ENCODE measurements at places on chromosomes 2 and 18. TPM values are rescaled to one million over a fixed set of nuclear protein-coding genes. Genes with fewer than 3 reads are reported as not detected.

Gene ADD2
- 6.0 TPM for polyA plus RNA-seq

Gene GRB14
- polyA plus RNA-seq = 62.5 TPM

Gene DHRS9
- 0.68 TPM for polyA plus RNA-seq

DNA sequence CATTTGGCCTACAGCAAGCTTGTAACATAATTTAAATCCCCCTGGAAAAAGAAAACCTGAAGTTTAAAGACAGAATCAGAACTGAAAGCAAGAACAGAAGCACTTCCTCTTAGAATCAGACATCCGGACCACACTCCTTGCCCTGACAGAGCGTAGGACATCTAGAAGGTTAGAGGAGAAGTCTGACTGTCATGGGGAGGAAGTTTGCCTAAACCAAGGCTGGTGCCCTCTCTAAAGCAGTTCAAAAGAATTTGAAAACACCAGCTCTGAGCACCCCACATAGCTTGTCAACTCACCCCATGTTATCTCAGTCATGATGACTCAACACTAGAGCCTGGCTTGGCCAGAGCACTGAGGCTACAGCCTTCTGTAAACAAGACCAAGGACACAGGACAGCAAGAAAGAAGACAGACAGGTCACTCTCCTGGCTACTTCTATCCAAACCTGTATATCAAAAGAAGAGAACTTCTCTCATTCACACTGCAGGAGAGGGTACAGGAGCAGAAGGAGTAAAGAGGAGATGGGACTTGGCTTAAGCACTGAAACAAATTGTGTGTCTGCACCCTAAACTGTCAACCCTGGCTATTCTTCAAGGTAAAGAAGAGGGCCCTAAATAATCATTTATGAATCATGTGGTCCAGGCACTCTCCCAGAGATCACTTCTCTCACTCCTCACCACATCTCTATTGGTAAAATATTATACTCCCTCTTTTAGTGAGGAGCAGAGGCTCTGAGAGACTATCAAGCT is 198.6 kb downstream of the MEMO1 start:
- no peak for DNase-seq

- no peak for DNase-seq
Observed at GRCh38 chr2:233015019-233015645, 2.1 kb upstream of the NGEF start.

DNA sequence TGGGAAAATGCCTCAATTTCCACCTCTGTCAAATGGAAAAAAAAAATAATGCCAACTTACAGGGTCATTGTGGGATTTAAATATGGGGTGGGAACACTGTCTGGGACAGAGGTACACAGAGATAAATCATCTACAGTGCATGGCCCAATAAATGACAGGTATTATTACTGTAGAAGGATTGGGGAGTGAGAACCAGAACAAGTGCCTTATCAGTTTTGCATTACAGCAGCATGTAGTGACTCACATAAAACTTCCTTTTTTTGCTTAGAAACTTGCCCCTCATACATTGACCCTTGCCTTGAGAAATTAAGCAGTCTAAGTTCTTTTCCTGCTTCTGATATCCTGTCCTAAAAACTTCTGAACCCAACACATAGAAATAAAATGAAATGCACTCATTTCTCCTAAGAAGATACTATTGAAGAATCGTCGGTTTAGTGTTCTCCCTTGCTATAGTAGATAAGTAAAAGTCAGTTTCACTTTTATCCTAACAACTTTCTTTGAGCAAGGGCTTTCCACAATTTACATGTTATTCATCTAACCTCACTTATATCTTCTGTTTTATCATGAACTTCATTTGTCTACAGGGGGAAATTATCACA is 121.0 kb upstream of the HAAO start:
- DNase-seq = no peak

GRCh38 chr18:30457156-30457555 is 585.4 kb downstream of the DSC3 start:
- DNase-seq = no peak

DNA sequence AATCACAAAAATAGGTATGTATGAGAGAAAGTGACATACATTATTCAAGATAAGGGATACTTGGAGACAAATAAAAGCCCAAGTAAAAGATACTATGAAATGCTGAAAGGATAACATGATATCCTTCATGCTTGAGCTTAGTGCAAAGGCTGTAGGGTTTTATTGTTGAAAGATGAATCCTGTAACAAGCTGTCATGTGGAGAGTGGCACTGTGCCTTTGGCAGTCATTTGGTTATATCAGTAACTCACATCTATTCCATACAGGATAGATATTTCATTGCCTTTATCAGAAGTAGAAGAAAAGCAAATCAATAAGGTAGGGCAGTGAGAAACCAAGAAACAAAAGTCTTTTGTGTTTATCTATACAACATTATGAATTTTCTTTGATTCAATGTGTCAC is 211.0 kb downstream of the ZNF385B start:
- DNase-seq = no peak

DNA sequence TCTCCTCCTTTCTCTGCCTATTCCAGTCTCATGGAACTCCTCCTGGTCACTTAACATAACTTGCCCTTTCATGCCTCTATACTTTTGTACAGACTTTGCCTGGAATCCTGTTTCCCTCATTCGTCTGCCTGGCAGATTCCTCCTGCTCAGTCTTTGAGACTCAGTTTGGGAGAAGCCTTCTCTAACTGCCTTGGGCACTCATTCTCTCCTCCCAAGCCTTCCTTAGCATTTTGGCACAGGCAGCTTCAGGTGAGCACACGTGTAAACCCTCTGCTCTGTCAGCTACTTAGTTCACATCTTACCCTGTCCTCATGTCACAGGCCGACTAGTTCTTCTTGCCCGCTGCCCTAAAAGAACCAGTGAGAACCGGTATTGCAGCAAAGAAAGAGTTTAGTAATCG is 6.0 kb upstream of the FAM98A start:
- DNase-seq = no peak

DNA sequence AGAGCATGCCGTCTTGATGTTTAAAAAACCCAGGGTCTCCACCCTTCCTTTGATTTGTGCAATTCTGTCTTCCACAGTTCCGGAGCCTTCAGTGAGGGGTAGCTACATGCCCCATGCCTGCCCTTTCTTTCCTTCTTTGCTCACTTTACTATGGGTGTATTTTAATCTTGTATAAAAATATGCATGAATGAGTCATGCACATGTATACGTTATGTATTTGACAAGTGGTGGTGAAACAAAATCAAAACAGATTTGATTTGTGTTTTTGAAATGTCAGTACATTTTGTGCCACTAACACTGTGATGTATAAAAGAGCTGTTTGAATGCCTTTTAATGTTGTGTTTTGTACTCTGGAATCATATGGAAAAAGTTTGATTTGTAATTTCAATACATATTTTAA is 126.5 kb downstream of the RNF144A start:
- no peak for DNase-seq

DNA sequence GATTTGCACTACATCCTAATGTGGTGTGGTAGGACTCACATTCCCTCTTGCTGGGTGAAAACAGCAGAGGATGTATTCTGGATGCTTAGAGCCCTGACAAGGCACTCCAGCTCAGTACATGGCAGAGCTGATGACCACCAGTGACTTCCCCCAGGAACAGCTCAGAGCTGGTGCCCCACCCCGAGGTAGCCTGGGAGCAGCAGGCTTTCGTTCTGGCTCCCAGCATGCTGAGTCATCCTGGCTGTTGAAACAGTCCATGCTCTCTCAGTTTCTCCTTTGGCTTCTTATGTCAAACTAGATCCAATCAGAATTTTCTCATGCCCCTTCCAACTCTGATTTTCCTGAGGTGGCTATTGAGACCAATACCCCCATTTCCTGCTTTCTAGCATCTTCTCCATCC is 438.2 kb downstream of the NBAS start:
- no peak for DNase-seq
